ENCODE measurements at places on chromosomes 3 and 15.

DNA sequence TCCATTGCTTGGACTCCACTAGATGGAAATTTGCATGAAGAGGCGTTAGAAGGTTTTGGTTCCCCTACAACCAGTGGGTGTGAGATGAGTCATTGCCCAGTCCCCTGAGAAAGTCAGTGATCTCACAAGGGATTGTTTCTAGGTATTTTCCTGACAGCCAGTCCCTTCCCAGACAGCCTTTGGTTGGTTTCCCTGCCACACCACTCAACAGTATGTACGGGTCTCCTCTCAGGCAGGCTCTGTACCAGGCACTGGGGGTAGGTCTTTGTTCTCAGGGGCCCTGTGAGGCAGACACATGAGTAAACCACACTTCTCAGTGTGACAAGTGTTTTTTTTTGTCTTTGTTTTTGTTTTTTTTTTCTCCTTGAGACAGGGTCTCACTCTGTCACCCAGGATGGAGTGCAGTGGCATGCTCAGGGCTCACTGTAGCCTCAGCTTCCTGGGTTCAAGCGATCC lies 4.0 kb downstream of the LAMP3 start:
- DNase-seq = peak; percentile 15

GRCh38 chr3:30737743-30738499 lies 131.5 kb downstream of the TGFBR2 start:
- no peak for DNase-seq

GRCh38 chr3:45655906-45656305 lies 33.3 kb upstream of the SACM1L start:
- no peak for DNase-seq

- DNase-seq = no peak
Measured at GRCh38 chr3:122519693-122520092, 5.0 kb upstream of the KPNA1 start.

GRCh38 chr3:25009665-25010064 lies 418.4 kb upstream of the RARB start:
- no peak for DNase-seq

DNA sequence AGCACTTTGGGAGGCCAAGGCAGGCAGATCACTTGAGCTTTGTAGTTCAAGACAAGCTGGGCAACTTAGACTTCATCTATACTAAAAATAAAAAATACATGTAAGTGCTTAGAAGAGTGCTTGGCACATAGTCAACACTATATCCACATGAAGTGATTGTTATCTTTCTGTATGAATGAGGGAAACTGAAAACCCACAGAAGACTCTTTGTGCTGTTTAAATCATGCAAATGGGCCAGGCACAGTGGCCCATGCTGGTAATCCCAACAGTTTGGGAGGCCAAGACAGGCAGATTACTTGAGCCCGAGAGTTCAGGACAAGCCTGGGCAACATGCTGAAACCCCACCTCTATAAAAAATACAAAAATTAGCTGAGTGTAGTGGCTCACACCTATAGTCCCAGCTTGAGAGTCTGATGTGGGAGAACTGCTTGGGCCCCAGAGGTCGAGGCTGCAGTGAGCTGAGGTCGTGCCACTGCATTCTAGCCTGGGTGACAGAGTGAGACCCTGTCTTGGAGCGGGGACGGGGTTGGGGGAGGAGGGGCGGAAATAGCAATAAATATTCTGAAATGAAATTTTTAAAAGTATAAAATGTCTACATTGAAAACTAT lies 129.7 kb downstream of the NR2E3 start:
- DNase-seq = no peak

GRCh38 chr3:166743481-166744134 lies 636.5 kb downstream of the ZBBX start:
- no peak for DNase-seq

- no peak for DNase-seq
Measured at GRCh38 chr3:150497956-150498355, 48.3 kb downstream of the SERP1 start.

DNA sequence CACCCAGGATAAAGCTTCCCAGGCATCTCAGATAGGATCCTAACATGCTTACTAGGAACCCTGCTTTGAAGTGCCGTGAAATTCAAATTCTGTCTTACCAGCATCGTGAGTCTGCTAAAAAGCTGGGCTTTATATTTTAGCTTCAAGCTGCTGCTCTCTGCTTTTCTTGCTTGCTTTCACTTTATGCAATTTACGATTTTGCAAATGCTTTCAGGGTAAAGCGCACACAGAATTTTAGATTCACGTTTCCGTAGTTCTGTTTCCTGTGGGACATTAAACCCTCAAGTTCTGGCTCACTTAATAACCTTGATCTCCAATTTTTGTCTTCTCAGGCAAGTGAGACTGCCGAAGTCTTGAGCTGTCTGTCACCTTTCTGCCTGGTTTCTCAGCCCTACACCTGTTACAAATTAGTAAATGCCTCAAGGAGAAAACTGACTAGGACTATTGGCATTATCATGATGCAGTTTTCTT lies 170.5 kb upstream of the TGFBR2 start:
- DNase-seq = no peak

GRCh38 chr3:116473602-116474001 lies 28.3 kb upstream of the LSAMP start:
- DNase-seq = no peak

- no peak for DNase-seq
Measured at GRCh38 chr3:24201301-24201700, 256.2 kb downstream of the NR1D2 start.

- DNase-seq = no peak
Measured at GRCh38 chr15:74548241-74548640, 7.2 kb downstream of the ARID3B start.

DNA sequence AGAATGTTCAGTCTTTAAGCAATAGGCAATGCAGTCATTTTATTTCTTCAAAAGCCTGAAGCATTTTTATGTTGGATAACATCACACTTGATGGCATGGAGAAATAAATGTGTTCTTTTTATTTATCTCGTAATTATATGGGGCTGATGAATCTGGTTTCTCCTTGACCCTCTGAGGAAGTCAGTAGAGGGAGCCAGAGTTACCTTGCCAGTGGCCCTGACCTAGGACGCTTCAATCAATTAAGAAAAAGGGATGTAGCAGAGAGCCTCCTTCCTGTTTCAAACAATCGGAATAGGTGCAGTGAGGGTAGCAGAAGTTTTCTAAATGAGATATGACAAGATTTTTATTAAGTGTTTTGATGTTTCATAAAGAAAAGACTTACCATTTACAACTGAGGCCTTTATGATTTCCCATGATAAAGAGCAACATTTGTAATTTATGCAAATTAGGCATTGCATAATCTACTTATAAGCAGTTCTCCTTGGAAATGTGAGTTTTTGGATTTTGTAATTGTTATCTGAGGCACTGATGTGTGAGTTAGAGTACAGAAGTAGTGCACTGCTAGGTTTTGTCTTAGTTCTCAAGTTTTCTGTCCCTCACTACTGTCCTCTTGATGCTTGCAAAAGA lies 129.1 kb downstream of the RAP2B start:
- no peak for DNase-seq

DNA sequence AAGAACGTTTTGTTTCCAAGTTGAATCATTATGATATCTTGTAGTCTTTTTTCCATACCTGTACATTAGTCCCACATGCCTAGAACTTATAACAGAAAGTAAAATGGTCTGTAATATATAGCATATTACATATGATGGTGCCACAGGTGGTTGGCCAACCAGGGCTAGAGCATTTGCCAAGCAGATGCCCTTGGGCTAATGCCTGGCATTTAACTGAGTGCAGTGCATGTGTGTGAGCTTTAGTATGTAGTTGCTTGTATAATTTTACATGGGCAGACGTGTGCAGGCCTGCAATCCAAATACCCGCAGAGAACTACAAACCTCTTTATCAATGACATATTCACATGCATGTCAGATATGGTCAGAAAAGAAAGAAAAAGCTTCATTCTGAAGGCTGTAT lies 27.5 kb downstream of the THSD4 start:
- no peak for DNase-seq

GRCh38 chr3:115989684-115990421 lies 366.5 kb downstream of the GAP43 start:
- no peak for DNase-seq

- DNase-seq = no peak
Measured at GRCh38 chr15:43871835-43872234, 45.0 kb downstream of the WDR76 start.

- DNase-seq = no peak
Measured at GRCh38 chr3:45239254-45239653, 13.2 kb upstream of the TMEM158 start.

DNA sequence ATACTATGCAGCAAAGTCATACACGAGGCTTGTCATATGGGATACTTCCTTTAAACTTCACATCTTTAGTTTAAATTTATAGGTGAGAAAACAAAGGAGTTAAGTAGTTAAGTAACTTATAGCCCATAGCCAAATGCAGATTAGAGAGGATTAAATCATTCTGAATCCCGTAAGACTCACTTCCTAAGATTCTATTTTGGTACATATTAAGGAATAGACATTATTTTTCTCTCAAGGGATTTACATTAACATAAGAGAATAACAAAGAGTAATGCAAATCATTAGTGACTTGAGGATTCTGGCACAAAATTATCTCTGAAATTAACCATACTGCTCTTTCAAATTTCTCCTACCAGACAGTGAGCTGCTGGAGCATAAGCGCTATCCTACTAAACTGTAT lies 747.4 kb upstream of the ARPP21 start:
- no peak for DNase-seq

DNA sequence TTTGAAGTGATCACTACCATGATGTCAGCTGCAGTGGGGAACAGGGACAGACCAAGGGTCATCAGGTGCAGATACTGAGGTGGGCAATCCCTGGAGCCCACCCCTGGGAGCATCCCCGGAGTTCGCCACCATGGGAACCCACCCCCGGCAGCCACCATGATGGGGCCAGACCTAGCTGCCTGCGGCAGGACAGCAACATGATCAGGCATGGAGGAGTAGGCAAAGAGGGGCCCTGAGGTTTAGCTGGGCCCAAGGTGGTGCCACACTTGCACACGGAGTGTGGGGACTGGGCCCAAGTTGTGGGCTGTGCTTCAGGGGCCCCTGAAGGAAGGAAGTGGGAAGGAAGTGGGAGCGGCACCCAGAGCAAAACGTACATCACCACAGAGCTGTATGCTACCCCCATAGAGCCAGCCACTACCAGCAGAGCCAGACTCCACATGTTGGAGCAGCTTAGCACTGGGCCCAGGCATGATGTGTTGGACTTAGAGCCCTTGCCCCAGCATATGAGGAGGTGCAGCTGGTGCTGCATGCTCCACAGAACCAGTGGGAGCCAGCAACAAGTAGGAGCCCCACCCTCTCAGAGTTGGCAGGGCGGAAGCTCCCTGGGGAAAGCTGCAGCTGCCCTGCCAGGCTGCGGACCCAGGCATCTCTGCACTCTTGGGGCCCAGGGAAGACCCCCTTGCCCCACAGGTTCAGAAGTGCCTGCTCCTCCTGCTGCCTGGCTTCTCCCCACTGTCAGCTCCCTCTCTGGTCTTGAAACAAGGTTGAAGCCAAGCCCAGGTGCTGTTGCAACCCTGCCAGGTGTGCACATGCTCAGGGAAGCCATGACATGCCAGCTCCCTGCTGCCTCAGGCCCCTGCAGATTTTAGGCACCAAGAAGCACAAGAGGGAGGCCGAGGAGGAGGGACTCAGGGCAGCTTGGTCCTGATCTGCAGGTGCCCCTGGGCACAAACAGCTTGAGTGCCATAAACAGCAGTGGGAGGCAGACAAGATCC lies 515.3 kb downstream of the ZBBX start:
- DNase-seq = no peak

DNA sequence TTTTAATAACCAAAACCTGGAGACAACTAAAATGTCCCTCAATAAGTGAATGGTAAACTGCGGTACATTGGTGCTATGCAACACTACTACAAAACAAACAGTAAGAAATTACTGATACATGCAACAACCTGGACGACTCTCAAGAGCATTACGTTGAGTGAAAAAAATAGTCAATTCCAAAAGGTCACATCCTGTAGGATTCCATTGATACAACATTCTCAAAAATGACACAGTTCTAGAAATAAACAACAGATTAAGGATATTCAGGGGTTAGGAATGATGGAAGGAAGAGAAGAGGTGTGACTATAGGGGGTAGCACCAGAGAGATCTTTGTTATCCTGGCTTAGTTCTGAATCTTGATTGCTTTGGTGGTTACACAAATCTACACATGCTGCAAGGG lies 72.2 kb downstream of the ZNF148 start:
- DNase-seq = no peak

GRCh38 chr15:56491110-56491722 lies 26.3 kb upstream of the MNS1 start:
- no peak for DNase-seq

DNA sequence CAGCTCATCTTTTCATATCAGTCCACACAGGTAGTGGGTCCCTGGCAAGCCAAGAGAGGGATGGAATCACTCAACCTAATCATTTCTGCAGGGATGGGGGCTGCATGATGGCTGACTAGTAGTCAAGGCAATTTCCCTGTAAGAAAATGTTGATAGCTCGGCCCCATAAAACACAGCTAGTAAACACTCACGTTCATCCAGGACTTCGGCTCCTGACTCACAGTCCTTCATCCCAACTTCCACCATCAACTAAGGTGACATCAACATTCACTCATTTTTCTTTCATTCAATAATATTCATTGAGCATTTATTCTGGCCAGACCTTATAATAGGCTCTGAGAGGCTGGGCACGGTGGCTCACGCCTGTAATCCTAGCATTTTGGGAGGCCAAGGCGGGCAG lies 4.4 kb upstream of the ACAP2 start:
- DNase-seq = no peak

- DNase-seq = no peak
Measured at GRCh38 chr15:63874616-63875015, 40.9 kb upstream of the HERC1 start.

GRCh38 chr15:78942741-78943140 lies 2.1 kb downstream of the CTSH start:
- DNase-seq = no peak

DNA sequence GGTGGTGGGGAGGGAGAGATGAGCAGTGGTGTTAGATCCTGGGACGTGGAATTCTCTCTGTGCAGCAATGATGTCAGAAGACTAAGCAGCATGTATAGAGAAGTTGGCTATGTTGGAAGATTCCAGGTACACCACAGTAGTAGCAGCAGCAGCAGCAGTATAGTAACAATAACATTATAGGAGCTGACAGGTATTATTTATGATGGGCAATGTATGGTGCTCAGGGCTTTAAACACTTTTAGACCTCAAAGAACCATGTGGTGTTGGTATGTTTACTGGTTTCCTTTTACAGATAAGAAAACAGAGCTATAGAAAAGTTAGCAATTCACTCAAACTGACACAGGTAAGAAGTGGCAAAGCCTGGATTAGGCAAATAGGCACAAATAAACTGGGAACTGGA lies 103.9 kb downstream of the CCNL1 start:
- DNase-seq = no peak

DNA sequence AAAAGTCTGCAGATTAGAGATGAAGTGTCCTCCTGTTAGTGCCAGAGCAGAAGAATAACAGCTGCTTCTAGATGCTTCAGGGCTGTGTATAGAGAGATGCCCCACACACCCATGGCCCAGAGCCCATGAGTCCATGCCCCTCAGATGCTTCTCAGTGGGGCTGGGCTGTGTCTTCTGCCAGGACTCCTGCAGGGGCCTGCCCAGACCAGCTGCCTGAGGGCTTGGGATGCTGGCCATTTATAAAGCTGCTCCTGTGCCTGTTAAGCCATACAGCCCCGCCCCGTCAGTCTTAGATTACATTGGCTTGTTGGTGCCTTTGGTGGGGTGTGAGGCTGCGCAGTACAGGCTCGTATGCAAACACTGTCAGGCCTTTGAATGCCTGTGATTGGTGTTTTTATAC lies 318.0 kb upstream of the CTDSPL start:
- DNase-seq = no peak

Measured in stimulated activated CD8-positive, alpha-beta memory T cell treated with anti-CD3 and anti-CD28 coated beads, Interleukin-15, amount 100 ng/mL, for 4 hours (primary cell).